ENCODE measurements at places on chromosomes 11 and 22.
A peak's percentile ranks its signal among the peaks of the same experiment; 100 is the strongest.

GRCh38 chr11:44583353-44583669 is 17.8 kb downstream of the CD82 start:
- DNase-seq: no peak

- no peak for DNase-seq
Observed at GRCh38 chr11:567011-567628, 6.3 kb downstream of the RASSF7 start.

DNA sequence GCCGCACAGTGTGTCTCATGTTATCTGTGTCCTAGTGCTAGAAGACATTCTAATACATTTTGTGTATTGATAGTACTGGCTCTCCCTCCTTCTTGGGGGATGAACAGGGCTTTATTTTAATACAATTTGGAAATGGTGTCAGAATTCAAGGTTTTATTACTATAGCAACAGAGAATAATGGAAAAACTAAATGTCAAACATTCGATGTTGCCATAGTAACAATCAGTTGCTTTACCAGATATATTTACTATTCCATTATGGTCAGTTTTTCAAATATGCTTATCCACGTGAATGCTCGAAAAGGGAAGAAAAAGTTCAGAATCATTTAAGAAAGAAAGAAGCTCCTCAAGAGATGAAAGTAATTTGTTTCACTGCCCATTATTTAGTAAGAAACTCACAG is 8.6 kb upstream of the MSANTD4 start:
- no peak for DNase-seq

GRCh38 chr11:86898689-86899088 is 56.5 kb downstream of the FZD4 start:
- no peak for DNase-seq

- no peak for DNase-seq
Observed at GRCh38 chr11:7600205-7600775, 73.0 kb downstream of the CYB5R2 start.

DNA sequence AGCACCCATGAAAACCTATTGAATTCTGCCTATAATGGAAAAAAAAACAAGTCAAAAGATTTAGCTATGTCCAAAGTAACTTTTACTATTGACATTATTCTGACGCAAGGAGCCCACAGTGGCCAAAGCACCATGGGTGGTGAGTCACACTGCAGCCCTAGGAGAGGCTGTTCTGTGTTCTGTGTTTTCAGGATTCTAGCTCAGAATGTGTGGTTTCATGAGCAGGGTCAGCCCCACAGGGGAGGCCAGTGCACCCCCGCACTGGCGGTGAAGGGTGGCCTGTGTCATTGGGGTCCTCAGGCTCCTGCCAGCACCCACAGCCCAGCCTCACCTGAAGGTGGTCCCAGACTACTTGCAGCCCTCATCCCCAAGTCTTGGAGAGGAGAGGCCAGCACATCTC is 112.2 kb downstream of the BRD1 start:
- no peak for DNase-seq

GRCh38 chr11:32870676-32871075 is 21.9 kb upstream of the QSER1 start:
- DNase-seq: no peak

GRCh38 chr11:105740164-105740903 is 130.5 kb downstream of the GRIA4 start:
- no peak for DNase-seq

DNA sequence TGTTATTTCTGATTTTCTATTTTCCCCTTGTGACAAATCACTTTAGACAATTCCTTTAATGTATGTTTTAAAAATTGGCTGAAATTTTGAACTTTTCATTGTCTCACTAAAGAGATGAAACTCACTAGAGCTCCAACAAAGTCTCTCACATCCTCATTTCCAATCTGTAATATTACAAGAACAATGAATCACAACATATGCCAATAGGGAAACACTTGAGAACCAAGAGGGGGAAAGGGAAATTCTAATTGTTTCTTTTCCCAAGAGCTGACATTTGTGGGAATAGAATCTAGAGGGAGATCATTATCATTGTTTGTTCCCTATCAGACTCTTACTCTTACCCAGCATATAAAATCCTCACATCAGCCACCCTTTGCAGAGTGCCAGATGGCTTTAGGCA is 28.2 kb downstream of the OR10D3 start:
- no peak for DNase-seq

DNA sequence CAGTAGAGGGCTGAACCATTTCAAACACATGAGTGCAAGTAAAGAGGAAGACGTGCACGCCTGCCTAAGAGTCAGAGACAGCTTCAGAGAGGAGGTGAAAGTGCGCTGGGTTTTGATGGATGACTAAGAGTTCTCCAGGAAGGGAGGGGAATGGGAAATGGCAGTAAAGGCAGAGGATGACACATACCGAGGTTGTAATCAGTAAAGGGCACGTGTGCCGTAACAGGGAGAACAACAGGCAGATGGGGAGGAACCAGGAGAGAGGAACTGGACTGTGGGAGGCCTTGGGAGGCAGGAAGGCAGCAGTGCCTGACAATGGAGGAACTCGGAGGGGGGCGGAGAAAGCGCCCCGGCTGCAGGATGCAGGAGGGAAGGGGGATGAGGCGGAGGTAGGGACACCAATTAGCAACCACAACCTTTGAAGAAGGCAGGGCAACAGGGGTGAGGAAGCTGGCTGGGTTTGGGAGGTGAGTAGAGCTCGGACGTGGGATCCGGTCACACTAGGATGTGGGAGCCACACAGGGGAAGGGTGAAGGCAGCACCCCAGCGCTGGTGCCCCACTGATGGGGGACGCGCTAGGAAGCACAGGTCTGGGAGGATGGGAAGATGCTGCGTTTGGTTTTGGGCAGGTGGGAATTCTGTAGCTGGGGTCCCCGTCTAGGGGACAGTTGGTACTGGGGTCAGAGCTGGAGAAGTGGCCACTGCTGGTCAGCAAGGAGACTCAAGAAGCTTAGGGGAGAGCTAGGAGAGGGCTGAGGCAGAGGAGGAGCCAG is 67.4 kb downstream of the SCUBE1 start:
- peak; percentile 94 for DNase-seq

DNA sequence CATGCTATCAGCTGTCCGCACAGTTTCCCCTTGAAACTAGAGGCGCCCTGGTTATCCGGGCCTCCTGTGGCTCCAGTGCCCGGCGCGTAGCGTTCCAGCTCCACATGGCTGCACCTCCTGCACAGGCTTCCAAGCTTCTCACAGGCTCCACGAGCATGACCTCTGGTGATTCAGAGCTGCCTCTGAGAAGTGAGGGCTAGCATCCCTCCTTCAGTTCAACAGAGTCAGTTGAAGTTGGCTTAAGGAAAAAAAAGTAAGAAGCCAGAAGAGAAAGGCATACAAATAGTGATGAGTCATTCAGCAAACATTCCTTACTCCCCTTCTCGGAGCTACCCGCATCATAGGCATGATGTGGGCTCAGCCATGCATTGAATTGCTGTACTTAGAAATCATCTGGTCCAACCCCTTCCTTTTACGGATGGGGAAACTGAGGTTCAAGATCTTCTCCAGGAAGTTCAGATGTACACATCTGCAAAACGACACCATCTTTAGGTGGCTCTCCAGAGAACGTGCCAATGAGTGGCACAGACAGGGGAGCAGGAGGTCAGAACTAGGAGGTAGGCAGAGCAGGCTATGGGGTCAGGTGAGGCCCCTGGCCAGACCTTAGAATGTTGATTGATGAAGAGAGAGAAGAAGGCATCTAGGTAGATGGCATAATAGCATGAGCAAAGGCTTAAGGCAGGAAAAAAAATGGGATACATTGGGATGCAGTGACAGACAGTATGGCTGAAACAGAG is 216.3 kb upstream of the TBCEL start:
- DNase-seq: peak; percentile 63

DNA sequence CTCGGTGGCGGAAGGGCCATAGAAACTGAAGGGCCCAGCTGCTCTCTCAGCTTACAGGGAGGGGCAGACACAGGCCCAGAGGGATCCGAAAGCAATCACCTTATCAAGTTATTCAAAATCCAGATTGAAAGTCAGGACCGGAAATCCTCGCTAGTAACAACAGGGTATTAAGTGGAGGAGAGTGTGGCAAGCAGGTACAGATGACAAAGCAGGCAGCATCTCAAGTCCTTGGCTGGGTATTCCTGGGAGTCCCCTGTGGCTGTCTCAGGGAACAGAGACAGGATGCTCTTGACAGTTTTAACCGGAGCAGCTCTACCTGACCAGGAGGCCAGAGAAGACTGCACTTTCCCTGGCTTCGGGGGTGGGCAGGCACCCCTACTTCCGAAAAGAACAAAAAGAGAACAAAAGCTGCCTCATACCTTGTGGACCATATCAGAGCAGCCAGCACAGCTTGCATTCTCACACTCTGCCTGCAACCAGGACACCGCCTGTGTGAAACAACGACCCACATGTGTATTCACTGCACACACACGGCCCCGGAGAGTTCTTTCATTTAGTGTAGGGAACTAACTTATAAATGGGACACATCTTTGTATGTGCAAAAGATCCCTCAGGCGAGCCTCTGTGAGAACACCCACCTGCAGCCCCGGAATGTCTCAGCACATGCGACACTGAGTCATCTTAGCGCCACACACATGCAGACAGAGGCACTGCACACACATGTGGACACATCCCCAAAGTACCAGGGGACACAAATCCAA is 78.3 kb downstream of the MICAL3 start:
- no peak for DNase-seq

DNA sequence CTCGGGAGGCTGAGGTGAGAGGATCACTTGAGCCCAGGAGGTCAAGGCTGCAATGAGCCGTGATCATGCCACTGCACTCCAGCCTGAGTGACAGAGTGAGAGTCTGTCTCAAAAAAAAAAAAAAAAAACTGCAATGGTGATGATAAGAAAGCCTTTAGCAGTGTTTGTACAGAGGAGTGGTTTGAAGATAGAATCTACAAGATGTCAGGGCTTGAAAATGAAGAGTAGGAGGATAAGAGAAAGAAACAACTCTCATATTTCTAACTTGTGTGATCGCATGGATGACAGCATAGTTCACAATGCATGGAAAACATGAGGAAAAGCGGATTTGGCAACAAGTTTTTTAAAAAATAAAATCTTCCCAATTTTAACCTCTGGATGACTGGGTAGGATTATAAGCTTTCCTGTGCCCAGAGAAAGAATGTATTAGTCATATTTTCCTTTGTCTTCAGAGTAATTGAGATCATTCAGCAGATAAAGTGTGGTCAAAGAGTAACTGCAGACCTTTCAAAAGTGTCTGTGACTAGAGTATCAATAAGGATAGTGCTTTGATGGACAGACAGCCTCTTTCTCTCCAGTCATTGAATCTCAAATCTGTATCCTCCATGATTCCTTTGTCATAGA is 328.1 kb downstream of the CASP12 start:
- peak; percentile 52 for DNase-seq

DNA sequence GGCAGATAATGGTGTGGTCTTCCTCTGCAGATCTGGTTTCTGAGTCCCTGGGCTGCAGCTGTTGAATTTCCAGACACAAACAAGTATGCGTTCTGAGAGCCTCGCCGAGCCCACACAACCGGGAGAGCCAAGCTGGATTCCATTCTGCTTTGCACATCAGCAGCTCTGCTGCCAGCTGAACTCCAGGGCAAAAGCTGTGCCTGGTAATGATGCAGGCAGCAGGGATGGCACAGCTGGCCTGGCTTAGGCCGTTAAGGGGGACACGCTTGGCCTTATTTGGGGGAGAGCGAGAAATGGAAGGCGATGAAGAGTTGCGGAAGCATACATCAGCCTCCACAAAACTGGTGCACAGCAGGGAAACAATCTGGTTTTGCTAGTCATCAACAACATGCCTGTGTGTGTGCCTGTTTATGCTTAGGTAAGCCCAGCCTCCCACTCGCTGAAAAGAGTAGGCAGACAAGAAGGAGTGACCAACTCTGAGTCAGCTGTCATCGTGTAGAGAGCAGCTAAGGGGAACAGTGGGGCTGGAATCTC is 25.1 kb downstream of the ADAMTS8 start:
- DNase-seq: no peak

- DNase-seq: no peak
Observed at GRCh38 chr11:128549256-128549944, 38.0 kb downstream of the ETS1 start.

DNA sequence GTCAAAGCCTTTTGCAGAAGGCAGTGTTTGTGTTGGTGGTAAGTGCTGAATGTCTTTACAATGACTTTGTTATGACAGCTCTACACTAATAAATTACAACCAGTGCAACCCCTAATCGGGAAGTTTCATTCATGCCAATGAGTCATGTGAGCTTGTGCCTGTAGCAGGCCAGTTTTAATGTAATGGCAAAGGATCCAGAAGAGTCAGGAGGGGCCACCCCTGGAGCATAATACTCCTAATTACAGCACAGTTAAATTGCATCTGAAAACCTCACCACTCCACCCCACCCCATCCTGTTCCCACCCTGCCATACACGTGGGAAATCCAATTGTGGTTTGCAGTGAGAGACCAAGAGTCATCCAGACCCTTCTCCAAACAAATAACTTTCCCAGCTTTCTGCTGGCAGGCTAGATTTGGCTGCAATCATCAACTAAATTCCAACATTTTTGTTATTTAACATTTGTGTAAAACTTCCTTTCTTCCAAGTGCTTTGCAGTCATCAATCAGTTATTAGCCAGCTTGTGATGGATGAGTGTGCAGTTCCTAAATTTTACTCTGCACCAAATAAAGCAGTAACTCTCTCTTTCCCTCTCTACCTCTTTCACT is 277.3 kb upstream of the FAT3 start:
- peak; percentile 26 for DNase-seq
